ENCODE measurements at places on chromosomes 7 and 10. TPM values are rescaled to one million over a fixed set of nuclear protein-coding genes. Genes with fewer than 3 reads are reported as not detected.

The SFRP5 gene
- not detected for total RNA-seq

The FXYD4 gene
- total RNA-seq = not detected

The MBL2 gene
- total RNA-seq = not detected

The ZSWIM8 gene
- total RNA-seq = 40.1 TPM

The LRRC4 gene
- 0.45 TPM for total RNA-seq

The HMX2 gene
- total RNA-seq = not detected

The ADAM12 gene
- total RNA-seq = 2.9 TPM

The RAB18 gene
- total RNA-seq = 18.7 TPM

The MMD2 gene
- not detected for total RNA-seq
